ENCODE measurements at places on chromosomes 4 and X.

DNA sequence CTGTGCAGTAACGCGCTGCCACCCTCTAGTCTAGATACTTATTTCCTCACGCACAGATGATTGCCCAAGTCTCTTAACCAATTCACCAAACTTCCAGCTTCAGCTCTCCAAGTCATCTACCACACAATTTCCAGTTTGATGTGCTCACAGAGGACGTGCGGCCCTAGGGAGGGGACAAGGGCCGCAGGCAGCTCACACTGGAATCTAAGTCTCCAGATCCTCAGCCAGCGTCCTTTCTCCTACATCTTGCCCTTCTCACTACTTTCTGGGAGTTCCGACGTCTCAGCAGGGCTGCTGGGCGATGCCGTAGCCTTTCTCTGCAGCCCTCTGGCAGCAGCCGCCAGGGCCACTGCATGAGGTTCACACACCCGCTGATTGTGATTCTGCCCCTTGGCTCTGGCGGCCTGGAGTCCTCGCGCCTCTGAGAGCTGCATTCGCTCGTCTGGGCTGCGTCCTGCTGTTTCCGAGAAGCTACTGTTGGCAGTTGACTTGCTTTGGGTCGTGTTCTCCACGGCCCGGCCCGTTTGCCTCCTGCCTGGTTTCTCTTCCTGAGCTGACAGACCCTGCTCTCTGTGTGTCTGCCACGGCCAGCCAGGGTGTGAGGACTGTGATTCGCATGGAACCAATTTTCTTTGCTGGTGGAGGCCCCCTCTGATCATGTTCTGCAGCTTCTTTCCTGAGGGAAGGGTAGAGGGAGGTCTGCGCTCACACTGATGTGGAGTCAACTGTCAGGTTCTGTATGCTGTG lies 14.1 kb upstream of the TMEM131L start:
- DNase-seq, result no peak

- DNase-seq, result no peak
These were observed 83.8 kb upstream of the GPR34 start for GRCh38 chrX:41604766-41605543.

GRCh38 chr4:151484396-151485102 lies 75.6 kb downstream of the FHIP1A start:
- no peak for DNase-seq

GRCh38 chr4:19580095-19580494 lies 671.6 kb upstream of the SLIT2 start:
- DNase-seq, result no peak

- no peak for DNase-seq
These were observed 241.1 kb downstream of the TACR3 start for GRCh38 chr4:103478734-103479133.

DNA sequence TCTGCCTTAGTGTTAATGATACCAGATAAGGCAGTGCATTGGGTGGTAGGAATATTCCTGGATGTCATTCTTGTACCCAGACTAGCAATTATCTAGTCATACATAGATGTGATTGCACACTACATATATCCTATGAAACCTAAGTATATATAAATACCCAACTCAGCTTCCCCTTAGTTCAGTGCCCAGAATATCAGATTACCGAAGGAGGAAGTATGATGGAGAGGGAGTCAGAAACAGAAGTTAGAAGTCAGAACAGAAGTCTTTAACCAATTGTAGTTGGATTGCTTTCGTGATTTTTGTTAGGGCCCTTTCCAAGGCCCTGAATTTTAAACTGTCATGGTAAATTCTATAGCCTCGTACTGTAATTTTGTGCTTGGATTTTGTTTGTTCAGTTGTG lies 42.9 kb downstream of the MOB1B start:
- no peak for DNase-seq

DNA sequence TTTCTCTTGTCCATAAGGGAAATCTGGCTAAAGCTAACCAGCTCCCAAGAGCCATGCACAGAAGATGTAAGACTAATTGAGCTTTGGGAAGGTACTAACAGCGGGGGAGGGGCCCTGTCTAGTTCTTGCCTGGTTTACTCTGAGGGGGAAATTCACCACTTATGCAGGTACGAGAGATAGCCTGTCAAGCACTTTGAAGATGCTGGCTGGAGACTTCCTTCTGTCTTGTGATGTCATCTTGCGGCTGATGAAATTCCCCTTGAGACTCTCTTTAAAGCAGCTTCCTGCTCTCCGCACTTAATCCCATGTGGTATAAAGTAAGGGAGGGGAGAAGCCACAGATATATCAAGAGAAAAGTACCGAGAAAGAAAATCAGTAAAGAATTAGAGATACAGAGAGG lies 345.3 kb downstream of the MAPK10 start:
- peak; percentile 3 for DNase-seq
